ENCODE measurements at places on chromosomes 3 and 15.

DNA sequence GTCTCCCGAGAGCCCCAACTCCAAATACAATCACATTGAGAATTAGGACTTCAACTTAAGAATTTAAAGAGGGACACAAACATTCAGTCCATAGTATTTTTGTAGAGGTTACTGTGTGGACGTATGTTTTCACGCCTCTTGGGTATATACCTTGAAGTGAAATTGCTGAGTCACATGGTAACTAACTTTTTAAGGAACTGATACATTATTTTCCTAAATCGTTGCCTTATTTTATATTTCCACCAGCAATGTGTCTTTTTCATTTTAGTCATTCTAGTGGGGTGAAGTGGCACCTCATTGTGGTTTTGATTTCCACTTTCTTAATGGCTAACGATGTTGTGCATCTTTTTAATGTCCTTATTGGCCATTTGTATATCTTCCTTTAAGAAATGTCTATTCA is 11.8 kb downstream of the PARP15 start:
- DNase-seq = no peak

DNA sequence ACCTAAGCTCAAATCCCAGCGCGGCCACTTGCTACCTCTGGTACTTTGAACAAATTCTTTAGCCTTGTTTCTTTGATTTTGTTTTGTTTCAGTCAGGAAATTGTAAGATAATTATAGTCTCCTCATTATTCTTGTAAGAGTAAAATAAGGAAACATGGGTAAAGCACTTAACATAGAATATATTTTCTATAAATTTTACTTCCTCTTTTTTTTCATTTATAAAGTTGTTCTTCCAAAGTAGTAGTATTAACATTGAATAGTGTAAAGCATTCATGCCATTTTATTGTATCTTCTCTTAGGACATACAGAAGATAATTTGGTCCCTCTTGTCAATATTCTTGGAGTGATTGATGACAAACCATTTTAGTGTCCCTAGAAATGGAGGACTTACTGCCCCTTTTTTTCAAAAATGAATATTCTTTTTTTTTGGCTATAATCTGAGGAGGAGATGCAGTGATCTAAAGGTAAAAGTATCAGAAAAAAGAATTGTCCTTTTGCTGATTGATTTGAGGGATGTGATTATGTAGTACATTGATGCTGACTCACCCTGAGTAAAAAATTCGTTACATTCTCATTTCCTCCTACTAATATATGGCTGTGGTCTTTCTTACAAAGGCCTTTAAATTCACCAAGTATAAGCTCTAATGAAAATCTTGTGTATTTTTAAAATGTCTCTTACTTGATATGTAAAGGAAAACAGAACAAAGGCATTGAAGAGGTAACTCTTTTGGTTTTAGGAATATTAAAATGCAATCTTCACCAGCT is 51.0 kb downstream of the ALCAM start:
- no peak for DNase-seq

DNA sequence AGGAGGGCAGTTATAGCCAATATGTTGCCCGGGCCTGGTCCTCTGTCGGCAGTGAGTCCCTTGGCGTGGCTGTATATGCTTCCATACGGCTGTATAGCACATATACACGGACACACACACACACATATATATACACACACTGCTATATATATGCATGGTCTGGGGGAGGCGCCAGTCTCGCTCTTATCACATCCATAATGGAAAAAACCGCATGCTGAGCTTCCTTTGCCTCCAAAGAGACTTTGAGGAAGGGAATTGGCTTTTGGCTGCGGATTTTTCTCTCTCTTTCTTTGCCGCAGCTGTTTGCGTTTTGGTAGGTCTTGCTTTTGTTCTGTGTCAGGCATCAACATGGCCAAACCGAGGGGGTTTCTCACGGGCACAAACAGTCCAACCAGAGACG is 11.3 kb upstream of the TMEM115 start:
- DNase-seq = no peak

DNA sequence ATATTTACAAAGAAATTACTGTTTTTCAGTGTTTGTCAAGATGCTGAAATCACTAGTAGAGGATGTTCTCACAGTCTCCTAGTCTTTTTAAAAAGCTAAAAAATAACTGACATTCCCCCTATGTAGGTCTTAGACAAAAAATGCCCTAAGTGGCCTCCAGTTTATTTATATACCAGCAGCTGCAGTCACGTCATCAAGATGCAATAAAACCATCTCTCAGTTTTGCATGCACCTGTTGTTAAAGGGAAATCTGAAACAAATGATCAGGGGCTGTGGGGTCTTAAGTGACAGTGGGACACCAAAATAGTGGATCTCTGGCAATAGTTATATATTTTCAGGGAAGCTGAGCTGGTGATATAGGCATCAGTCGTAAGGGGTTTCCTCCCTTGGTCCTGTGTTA is 146.5 kb upstream of the ARPP21 start:
- DNase-seq = no peak

DNA sequence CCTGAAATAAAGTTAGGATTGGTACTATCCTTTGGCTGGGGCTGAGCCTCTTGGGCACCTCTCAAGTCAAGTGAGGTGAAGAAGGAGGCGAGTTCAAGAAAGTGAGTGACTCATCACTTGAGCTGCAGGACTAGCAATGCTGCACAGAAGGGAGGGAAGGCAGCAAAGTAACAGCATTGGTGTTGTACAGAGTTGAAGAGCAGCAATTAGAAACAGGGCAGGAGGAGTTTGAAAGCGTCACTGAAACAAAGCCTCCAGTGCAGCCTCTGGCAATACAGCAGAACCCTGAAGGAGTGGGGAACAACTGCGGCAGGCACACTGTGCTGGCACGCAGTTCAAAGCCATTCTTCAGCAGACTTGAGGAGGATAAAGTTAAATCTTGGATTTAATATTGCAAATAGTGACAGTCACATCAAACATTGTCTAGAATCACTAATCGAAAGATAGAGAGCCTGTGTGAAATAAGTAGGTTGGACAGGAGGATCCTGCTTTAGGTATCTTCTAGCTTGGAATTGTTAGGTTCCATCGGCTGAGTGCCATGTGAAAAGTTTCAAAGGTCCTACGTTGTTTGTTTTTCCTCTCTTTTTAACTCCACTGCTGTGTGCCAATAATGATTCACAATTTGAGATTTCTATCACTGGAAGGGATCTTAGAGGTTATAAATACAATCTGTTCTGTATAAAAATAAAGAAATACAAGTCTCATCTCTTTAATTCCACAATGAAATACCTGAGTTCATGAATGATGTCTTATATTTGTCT is 479.8 kb downstream of the NAALADL2 start:
- DNase-seq = no peak
